Fibroblast of skin of left biceps (primary cell): ENCODE measurements at places on chromosomes 3 and 15.
A peak's percentile ranks its signal among the peaks of the same experiment; 100 is the strongest.

DNA sequence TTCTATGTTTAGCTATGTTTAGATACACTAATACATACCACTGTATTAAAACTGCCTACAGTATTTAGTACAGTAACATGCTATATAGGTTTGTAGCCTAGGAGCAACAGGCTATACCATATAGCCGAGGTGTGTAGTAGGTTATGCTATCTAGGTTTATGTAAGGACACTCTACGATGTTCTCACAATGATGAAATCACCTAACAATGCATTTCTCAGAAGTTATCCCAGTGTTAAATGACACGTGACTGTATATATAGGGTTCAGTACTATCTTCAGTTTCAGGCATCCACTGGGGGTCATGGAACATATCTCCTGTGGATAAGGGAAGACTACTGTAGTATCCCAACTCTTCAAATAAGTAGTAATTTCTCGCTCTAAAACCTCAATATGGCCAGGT, 97.4 kb downstream of the TMCC1 start:
- DNase-seq, result no peak

- DNase-seq, result no peak
Observed at GRCh38 chr15:99749386-99749785, 16.1 kb upstream of the LYSMD4 start.

DNA sequence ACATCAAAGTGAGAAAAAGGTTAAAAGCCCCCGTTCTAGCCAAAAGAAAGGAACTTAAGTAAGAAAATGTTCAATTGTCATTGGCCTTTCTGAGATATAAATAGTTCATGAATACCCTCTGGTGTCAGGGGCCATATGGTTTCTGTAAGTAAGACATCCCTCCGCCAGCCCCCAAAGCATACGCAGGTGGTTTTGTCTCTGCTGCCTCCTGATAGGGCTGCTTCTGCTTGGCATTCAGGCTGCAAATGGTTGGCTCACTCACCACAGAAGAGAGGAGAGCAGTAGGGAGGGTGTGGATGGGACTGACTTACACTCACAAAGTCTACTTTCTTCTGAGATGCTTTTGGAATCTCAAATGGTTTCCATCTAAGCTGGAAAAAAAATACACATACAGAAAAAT, 29.8 kb downstream of the HGD start:
- DNase-seq, result no peak

GRCh38 chr15:56410721-56411120, 45.5 kb downstream of the TEX9 start:
- no peak for DNase-seq

GRCh38 chr15:77784361-77785292, 151.9 kb upstream of the LINGO1 start:
- no peak for DNase-seq

DNA sequence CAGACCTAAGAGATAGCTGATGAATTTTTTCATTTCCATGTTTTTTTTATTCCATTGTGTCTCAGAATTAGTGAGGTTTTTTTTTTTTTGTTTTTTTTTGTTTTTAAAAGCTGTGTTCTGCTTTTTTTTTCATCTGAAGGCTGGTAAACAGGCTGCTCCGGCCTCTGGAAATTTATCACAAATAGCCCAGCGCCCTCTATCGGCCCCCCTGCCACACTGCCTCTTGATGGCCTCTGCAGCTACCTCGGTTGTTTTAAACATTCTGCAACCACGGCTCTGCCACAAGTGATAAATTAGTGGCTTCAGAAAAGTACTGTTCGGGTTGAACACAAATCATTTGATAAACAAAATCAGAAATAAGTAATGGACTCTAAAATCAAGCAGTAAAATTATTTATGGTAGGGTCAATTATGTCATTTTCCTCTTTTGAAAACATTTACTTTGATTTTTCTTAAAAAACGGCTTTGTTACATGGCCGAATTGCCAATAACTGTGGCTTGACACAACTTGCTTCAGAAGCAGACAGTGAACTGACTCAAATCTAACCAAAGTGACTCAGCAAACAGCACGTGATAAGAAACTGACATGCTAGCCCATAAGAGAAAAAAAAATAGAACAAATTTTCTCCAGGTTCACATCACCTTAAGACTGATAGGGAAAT, 87.8 kb downstream of the RSL24D1 start:
- DNase-seq, result no peak

GRCh38 chr3:9231006-9231405, 18.4 kb downstream of the SRGAP3 start:
- no peak for DNase-seq

GRCh38 chr3:107117922-107118536, 259.2 kb upstream of the CCDC54 start:
- peak; percentile 59 for DNase-seq

DNA sequence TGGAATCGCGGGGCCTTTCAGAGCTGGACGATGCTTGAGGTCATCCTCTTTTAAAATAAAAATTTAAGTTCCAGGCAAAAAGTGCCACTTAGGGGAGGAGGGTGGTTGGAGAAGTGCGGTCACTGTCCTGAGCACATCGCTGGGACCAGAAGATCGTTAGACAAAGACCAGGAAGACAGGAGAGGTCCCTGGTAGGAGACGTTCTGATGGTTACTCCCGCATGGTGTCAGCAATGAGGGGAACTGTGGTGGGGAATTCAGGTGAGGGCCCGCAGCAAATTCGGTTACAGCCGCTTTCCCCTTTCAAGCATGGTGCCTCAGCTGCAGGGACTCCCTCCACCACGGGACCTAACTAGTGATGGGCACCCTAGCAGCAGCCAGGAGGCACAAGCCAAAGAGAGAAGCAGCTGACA, 1.0 kb upstream of the ISY1 start:
- no peak for DNase-seq

GRCh38 chr3:38372214-38372601, 25.6 kb downstream of the XYLB start:
- DNase-seq, result no peak

DNA sequence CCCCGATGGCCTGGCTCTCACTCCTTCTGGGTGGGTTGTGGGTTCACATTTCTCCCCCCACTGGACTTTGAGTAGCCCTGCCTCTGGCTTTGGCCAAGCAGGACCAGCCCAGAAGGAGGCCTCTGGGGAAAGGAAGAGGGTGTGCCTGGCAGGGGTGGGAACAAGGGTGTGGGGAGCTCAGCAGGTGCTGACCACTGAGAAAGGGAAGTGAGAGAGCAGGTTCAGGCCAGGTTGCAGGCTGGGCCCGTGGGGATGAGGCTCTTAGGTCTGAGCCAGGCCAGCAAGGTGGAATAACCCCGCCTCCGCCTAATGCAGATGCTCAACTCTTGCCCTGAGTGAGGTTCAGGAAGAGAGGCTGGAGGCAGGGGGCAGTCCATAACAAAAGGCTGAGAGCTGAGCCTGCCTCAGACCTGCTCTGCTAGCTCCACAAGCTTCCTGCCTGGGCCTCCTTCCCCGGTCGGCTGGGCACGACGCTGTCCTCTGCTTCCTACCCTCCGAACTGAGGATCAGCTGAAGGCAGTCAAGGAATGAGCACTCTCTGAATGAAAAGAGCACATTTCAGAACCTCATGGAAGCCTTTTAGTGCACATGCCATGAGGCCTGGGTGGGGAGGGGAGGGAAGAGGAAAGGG, 82.7 kb downstream of the TLE3 start:
- DNase-seq, result no peak

- DNase-seq, result peak; percentile 33
Observed at GRCh38 chr3:8387571-8387970, 114.1 kb upstream of the LMCD1 start.

DNA sequence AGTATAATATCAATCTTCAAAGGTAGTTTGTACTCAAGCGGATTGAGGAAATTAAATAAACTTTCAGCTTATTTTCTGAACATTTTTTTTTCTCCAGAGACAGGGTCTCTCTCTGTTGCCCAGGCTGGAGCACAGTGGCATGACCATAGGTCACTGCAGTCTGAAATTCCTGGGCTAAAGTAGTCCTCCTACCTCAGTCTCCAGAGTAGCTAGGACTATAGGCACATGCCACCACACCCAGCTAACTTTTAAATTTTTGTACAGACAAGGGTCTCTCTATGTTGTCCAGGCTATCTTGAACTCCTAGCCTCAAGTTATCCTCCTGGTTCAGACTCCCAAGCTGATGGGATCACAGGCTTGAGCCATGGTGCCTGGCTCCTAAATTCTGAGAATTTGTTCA, 97.1 kb downstream of the FAIM start:
- DNase-seq, result no peak

- no peak for DNase-seq
Observed at GRCh38 chr3:53834429-53835095, 11.7 kb downstream of the CHDH start.

DNA sequence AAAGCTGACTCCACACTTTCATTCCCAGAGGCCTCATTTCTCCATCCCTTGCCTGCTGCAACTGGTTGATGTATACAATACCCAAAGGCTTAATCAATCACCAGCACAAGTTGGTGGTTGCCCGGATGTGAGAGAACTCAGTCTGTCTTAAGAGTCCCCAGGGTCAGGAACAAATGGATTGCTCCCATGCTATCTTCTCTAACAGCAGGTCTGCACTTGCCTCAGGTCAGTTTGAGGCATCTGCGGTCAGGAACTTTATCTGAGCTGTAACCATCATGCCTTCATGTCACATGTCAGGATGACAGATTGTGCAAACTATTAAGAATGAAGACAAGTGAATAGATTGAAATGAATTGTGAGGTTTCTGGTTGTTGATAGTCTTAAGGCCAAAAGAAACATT, 56.1 kb downstream of the BFSP2 start:
- no peak for DNase-seq

DNA sequence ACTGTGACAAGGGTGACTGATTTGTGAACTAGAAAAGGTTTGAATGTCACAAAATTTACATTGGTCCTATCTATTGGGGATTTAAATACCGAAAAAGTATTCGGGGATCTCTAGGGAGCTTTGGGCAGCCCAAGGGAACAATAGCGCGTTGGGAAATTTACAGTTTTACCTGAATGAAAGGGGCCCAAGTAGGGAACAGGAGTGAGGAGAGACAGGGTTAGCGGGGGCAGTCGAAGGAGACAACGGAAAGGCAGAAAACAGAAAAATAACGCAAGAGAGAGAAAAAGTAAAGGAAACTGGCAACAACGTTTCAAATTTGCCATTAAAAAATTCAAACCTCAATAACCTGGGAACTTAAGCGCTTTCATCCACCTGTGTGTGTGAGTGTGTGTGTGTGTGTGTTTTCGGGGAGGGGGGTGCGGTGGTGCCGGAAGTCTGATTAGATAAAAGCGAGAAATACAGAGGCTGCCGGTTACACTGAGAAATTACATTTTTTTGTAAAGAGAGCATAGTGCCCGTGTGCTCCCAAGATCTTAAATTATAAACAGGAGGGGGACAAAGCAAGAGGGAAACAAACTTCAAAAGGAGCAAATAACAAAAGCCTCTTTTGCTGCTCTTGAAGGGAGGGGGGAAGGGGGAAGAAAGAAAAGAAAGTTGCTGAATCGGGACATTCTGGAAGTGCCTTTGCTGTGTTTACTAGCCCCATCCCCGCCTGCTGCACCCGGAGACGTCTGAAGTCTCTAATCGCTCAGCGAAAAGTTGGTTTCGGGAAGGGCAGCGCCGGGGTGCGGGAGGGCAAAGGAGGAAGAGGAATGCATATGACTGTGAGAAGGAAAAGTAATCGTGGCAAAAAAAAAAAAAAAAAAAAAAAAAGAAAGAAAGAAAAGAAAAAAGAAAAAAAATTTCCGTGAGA, 721 bp upstream of the ZIC1 start:
- DNase-seq, result no peak

DNA sequence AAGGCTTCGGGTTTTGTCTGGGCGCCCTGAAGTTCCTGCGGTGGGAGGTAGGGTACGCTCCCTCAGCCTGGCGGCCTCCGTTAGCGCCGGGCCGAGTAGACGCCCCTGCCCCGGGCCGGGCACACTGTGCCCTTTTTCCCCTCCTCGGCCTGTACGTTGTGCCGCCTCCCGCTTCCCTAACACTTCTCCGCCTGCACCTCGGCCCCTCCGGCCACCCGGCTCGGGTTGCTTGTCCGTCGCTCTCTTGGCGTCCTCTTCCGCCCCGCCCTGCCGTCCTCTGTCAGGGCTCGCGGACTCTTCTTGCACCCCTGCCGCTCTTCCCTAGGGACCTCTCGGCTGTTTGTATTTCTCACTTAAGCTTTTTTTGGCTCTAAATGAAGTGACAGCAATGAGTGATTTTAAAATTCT, 384 bp downstream of the KNL1 start:
- DNase-seq, result no peak

- DNase-seq, result no peak
Observed at GRCh38 chr15:60779718-60780503, 301.0 kb upstream of the ICE2 start.

DNA sequence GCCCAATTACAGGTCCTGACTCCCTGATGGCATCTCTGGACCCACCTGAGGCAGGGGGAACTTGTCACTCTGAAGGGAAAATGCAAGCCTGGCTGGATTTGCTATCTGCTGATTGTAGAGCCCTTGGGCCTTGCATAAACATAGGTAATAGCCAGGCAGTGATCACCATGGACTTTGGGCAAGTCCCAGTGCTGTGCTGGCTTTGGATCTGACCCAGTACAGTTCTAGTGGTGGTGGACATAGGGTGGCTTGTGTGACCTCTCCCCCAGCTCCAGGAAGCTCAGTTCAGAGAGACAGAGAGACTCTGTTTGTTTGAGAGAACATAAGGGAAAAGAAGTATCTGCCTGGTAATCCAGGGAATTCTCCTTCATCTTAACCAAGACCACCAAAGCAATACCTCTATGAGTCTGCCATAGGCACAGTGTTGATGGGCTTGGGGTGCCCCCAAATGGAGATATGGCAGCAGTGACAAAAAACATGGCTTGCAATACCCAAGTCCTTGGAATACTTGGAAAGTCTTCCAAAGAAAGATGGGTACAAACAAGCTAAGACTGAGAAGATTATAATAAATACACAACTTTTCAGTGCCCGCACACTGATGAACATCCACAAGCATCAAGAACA, 348.5 kb downstream of the PYDC2 start:
- DNase-seq, result no peak

- DNase-seq, result no peak
Observed at GRCh38 chr3:64224826-64225610, at the start of gene PRICKLE2. Gene PRICKLE2, minus strand, starts transcription at chr3:64225466. Its CDS starts 26,539 bp downstream, at chr3:64198927.

GRCh38 chr3:49706456-49707112, 12.9 kb downstream of the AMIGO3 start:
- DNase-seq, result no peak

DNA sequence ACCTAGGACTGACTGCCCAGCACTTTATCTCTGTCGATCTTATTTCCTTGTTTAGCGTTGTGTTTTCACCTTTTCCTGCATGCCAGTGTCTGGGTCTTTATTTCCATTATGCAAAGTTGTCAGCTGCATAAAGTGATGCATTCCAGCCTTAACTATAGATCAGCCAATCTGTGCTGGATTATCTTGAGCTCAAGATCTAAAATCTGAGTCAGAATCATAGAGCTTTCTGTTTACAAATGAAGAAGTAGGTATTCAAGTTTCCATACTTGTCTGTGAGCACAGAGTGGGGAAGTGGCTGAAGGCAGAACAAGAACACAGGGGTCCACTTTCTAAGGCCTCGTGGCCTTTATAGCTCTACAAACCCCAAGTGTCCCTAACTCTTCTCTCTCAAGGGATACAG, 82.4 kb upstream of the PLCL2 start:
- no peak for DNase-seq

GRCh38 chr15:83694536-83694935, 40.6 kb downstream of the ADAMTSL3 start:
- no peak for DNase-seq
